ENCODE measurements at places on chromosomes 3 and 15.

DNA sequence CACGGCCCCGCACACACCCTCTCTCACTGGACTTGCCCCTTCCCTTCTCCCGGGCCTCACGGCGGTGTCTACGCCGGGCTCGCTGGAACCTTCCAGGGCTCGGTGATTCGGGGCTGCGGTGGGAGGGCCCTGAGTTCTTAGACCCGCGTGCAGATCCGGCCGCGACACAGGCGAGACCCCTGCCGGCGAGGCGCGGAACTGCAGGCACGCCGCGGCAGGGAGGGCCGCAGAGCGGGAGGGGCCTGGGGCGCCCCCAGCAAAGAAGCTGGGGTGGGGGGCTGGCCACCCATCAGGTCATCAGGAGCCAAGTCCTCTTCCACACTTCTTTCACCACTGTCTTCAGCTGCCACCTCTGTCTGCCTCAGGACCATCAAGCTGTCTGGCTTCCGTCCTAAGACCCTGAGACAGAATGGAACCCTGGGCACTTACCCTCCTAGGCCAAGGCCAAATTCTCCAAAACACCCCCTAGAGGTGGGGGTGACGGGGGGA lies 164.5 kb downstream of the XXYLT1 start:
- no peak for DNase-seq

GRCh38 chr3:184284696-184285095 lies 8.9 kb downstream of the ECE2 start:
- DNase-seq = no peak

- DNase-seq = no peak
Measured at GRCh38 chr3:33900809-33901505, 102.5 kb downstream of the PDCD6IP start.

DNA sequence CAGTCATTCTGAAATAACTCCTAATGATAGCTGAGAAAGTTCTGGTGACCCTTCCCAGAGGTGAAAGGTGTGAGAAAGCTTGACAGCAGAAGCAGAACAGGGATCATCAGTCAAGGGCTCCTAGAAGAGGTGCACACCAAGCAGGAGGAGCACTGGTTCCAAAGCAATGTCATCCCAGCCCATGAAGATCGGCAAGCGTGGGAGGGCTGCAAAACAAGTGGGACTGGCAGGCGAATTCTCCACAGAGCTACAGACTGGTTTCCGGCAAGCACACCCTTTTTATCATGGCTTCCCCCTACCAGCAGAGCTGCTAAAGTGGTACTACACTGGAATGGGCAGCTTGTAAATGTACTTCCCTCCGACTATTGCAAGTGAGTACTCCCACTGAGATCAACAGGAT lies 62.3 kb upstream of the MYO5C start:
- DNase-seq = no peak

DNA sequence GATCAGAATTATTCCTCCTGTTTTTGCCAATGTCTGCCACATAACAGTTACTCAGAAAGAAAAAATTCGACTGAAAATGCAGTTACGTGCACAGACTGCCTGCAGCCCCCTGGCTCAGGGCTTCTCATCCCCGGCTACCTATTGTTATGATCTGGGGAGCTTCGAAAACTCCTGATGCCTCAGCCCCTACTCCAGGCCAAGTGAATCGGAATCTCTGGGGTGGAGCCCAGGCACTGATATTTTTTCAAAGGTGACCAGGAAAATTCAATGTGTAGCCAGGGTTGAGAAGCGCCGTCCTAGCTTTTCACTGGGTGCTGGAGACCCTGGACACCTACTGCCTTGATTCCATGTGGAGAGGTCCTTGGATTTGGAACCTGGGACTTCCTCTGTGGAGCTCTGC lies 8.5 kb downstream of the ADAMTS17 start:
- no peak for DNase-seq

- no peak for DNase-seq
Measured at GRCh38 chr15:63357061-63357460, 24.6 kb downstream of the CA12 start.

DNA sequence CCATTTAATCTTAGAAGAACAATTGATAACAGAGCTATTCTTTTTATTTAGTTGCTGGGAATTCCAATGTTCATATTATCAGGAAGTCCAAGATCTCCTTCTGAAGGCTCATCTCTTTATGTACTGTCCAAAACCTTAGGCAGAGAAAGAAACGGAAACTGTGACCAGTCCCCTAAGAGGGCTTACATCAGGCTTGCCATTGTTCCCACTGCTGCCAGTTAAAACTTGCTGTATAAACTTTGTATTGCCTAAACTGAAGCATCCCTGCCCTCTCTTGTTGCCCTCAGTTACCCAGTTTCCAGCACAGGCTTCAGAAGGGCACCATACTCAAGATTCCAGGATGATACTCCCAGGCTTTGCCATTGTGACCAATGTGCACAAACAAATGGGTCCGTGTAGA lies 435.2 kb upstream of the NAALADL2 start:
- no peak for DNase-seq

All from gastrocnemius medialis (tissue), 4 donors.